ENCODE measurements at places on chromosomes 3 and 15.

- no peak for DNase-seq
These were observed 768 bp downstream of the ANO10 start for GRCh38 chr3:43620831-43621655.

GRCh38 chr15:82020625-82021394 lies 25.0 kb downstream of the MEX3B start:
- no peak for DNase-seq

- no peak for DNase-seq
These were observed 190.7 kb downstream of the RORA start for GRCh38 chr15:61038387-61038786.

DNA sequence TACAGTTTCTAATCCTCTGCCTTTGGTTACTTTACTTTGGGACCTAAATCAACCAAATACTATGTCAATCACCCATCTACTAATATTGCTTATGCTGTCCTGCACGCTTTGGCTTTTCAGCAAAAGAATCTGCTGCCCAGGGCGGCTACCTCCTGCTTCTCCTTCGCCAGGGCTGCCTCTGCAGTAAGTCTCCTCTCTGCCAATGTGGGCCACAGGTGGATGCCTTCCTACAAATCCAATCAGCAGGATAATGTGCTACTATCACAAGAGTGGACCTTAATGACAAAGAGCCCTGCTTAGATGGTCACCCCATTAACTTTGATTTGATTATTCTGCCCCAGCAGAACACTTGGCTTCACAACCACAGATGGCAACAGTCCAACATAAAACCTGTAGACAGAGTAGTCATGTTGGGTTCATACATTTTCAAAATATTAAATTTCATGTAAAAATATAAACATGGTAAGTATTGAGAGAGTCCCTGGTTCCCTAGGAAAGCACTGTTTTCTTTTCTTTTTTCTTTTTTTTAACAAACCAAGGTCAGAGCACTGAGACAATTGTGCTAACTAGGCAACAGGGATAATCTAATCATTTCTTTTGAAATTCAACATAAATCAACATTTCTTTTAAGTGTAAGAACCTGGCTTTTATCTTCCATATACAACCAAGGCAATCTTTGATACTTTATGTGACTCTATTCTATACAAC lies 298.3 kb downstream of the ZBTB20 start:
- peak; percentile 58 for DNase-seq

DNA sequence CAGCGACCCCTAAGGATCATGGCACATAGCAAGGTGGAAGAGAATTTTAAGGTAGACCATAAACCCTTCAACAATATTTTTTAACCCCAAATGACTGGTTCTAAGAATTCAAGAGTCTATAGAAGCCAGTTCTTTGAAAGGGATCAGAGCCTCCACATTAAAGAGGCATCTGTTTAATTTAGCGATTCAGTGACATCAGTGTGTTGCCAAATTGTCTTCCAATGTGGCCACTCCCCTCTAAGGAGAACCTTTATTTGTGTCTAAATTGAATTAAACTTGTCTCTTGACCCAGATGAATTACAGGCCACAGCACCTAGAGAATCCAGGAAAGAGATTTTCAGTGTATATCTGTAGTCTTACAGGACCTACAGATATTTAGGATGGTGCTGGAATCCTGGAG lies 6.6 kb upstream of the SH3BP5 start:
- DNase-seq, result no peak

DNA sequence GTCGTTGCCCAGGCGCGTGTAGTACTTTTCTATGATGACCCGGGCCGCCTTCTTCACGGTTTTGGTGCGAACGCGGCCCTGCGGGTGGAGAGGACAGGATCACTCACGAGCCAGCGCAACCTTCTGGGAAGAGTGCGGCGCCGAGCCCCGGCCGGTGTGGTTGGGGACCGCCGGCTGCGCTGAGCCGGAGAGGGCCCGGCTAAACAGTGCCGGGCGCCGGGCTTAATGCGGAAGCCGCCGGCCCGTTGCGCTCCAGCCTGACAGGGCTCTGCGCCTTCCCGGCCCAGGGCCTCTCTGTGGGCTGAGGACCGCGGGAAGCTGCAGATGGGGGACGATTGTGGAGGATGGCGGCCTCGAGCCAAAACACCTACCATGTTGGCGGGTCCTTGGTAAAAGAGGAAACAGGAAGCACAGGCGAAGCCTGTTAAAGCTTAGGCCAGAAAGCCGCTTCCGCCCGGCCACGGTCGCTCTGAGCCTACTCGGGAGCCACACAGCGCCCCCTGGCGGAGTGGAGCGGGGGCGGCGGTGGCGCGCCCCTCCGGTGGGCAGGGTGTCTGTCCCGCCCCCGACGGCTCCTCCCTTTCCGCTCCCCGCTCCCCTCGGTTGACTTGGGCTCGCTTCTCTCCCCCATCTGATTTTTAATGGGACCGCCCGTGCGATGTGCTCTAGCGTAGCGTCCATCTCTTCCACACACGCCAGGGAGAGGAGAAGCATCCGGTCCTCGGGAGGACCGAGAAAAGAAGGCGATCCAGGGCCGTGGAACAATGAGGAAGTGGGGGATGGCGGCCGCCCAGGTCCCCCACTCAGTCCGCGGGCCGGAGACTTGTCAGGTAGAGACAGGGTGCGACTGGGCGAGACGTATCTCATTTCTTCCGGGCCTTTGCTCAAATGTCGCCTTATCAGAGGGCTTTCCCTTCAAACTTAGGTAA lies at the start of gene RPS17:
RPS17 (minus strand) TSS at position 403 of the 929 bp plus-strand sequence; CDS start at position 374, 29 bp downstream.
- DNase-seq, result no peak

GRCh38 chr3:60854791-60855190 lies 396.5 kb downstream of the FHIT start:
- DNase-seq, result no peak

DNA sequence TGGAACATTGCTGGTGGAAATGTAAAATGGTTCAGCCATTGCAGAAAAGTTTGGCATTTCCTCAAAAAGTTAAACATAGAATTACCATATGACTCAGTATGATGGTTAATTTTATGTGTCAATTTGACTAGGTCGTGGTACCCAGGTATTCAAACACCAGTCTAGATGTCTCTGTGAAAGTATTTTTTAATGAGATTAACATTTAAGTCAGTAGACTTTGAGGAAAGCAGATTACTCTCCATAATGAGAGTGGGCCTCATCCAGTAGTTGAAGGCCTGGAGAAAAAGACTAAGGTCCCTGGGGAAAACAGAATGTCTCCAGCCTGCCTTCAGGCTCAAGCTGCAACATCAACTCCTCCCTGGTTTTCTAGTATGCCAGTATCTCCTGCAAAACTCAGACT lies 42.3 kb upstream of the TMEM87A start:
- no peak for DNase-seq

DNA sequence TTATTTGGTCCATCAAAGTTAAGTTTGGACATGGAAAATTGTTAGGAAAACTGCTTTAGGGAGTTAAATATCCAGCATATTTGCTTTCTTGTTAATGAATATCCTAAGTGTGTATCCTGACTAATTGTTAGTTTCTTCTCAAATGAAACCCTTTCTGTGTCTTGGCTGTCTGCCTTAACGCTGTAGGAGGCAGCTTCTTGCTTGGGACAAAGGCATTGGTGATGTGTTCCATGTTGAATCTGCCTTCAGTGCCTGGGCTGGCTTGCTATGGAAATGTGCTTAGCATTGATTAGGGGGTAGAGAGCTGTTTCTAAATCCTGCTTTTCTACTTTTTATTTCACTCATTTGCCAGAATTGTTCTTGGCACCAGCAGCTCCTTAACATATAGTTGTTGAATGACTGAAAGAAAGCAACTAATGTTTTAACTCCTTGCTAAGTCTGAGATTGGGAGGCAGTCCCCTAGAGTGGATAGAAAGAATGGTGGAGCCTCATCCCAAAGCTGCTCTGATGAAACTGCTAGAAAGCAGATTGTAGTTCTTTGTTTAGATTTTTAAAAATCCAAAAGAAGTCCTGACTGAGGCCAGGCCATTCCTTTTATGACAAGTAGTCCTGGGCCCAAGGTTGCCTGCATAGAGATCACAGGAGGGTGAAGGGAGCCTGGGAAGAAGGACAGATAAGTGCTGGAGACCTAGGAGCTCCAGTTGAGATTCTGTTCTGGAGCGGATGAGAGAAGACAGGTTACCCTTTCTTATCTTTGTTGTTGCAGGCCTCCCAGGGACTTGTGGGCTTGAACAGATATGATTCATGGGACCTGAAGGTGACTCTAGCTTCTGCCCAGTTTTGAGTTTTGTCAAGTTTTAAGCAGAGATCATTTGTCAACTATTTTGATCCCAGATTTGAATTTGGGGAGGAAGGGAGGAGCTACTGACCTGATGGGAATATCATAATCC lies 39.3 kb downstream of the OXNAD1 start:
- DNase-seq, result peak; percentile 15

DNA sequence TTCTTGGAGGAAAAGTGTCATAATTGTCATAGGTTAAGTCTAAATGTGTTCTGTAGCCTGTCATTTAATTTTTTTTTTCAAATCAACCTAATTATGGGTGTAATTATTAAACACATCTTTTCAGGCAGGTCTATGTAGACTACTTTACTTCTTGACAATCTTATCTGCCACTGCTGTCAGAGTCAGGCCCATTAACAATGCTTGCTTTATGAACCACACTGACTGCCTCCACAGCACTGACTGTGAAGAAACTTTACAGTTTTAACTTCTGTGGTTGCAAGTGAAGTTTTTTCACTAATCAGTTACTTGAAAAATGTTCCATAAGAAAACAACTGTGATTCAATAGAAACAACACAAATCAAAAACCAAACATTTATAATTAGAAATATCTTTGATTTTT lies 407.8 kb downstream of the PLCL2 start:
- DNase-seq, result no peak

DNA sequence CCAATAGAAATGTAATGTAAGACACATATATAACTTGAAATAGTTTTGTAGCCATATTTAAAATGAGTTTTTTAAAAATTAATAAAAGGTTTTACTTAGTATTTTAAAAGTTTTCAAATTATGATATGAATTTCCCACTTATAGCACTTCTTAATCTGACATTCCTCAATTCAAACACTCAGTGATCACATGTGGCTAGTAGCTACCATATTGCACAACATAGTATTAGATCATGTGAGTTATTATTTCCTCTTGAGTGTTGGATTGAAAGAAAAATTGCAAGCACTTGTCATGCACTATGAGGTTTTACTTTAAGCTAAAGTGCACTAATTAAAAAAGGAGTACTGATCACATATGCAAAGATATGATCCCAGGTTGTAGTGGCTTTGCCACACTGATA lies 453.4 kb upstream of the ROBO2 start:
- DNase-seq, result no peak

All from midbrain (tissue), 1 donor.